ENCODE measurements at places on chromosomes 4 and X.

GRCh38 chrX:18448416-18448815, 23.0 kb downstream of the CDKL5 start:
- DNase-seq: no peak

- DNase-seq: no peak
Measured at GRCh38 chr4:24973404-24973746, 57.4 kb downstream of the LGI2 start.

- no peak for DNase-seq
Measured at GRCh38 chr4:53037892-53038291, 175.8 kb downstream of the RASL11B start.

GRCh38 chr4:148922497-148922896, 480.3 kb upstream of the NR3C2 start:
- no peak for DNase-seq

DNA sequence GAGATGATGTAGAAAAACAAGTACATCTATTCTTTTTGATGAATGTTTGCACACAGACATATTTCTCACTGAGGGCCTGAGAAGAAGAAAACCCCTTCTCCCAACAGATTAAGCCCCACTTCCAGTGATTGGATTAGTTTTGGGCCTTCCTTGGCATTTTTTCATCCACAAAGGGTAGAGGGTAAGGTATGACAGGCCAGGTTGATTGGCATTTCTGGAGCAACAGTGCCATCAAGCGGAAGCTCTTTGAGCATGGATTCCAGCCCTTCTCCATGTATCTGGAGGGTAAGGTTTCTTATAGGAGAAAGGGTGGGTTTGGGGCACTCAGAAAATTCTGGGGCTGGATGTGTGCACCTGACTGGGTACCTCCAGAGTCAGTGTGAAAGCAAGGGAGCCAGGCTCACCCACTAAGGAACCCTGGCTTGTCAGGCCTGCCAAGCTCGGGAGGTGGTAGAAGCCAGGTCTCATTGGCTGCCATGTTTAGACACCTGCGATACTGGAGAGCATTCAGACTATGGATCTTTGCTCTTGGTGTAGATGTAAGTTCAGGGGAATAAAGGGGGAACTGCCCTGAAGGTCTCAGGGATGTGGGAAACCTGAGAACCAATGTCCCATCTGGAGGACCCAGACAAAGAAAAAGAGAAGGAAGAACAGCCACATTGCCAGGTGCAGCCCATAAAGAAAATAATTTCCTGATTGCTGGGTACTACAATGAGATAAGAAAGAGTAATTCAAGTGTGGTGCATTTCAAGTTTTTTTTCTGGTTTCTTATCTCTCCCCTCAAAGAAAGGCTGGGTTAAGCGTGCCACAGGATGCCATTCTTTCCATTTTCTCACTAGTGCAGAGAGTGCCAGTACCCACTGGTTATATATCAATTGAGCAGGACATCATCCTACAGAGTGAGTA, 222.3 kb upstream of the AGTR2 start:
- no peak for DNase-seq

DNA sequence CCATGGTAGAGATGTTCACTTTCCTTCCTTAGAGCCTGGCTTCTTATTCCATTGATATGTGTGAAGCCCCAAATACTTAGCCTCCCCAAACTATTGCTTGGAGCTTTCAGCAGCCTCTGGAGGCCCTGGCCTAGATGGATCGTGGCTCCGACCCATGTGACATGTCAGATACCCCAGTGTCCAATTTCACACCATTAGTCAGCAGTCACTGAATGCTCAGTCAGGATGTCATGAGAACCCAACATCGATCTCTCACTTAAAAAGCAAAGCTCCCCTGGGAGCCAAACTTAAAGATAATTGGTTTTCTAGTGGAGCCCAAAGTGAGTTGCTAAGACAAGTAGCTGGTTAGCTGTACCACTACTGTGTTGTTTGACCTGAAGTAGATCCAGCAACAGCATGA, 41.6 kb upstream of the IGSF1 start:
- DNase-seq: no peak

DNA sequence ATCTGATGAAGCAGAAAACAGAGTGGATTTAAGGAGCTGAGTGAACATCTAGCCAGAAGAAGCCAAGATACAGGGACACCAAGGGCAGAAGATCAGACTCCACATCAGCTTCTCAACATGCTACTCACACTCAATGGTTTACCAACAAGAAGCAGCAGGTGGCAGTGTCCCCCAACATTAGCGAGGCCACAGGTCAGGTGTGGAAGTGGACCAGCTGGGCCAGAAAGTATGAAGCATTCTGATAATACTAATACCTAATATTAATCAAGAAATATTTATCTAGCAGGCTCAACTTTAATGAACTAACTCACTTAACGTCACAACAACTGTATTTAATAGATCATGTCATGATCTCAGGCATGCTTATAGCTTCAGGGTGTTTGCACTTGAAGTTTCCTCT, 73.4 kb upstream of the TTC29 start:
- peak; percentile 12 for DNase-seq

GRCh38 chr4:173821876-173822275, 291.8 kb upstream of the HAND2 start:
- no peak for DNase-seq

DNA sequence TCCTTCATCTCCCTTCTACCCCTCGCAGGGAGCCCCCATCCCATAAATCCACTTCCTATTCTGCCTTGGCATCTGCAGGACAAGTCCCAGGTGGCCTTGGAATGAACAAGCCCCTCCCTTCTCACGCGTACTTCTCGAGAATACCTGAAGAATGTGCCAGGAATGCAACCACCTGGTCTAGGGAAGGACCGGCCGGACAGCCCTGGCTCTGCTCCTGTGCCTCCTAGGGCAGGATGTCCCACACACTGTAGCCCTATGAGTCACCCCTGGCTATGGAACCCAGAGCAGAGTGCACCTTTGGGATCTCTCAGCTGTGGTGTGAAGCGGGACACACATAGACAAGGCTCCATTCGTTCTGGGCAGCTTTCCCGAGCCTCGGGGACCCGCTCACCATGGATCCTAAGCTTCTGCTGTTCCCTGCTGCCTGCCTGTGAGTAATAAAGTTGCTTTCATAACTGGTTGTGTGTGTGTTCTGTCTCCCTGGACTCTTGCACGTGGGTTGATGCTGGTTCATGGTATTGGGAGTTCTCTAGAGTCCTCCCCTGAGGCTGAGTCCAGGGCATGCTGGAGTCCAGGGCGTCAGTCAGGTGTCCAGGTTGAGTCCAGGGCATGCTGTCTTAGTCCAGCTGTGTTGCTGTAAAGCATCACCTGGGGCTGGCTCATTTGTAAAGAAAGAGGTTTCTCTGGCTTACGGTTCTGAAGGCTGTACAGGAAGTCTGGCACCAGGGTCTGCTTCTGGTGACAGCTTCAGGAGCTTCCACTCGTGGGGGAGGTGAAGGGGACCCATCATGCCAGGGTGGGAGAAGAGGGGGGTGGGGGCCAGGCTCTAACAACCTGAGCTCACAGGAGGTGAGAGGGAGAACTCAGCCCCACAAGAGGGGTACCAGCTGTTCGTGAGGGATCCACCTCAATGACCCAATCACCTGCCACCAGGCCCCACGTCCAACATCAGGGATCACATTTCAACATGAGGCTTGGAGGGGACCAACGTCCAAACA, 7.4 kb upstream of the PDE6B start:
- no peak for DNase-seq

- no peak for DNase-seq
Measured at GRCh38 chrX:71917621-71918343, 7.1 kb downstream of the NHSL2 start.

- no peak for DNase-seq
Measured at GRCh38 chr4:17957688-17958087, 63.9 kb downstream of the LCORL start.

DNA sequence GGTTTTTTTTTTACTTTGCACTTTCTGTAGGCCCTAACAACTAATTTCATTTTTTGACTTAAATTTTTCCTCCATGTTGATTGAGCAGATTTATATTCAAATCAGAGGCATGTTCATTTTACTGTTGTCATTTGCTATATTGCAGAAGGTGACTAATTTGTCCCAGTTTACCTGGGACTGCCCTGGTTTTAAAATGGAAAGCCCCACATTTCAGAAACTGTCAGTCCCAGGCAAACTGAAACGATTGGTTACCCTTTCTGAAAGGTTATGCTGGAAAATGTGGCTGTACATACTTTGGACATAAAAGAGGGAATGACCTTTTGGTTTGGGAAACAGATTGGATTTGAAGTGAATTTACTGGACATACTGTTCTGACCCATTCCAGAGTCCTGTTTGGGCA, 160.0 kb downstream of the SPCS3 start:
- DNase-seq: no peak

DNA sequence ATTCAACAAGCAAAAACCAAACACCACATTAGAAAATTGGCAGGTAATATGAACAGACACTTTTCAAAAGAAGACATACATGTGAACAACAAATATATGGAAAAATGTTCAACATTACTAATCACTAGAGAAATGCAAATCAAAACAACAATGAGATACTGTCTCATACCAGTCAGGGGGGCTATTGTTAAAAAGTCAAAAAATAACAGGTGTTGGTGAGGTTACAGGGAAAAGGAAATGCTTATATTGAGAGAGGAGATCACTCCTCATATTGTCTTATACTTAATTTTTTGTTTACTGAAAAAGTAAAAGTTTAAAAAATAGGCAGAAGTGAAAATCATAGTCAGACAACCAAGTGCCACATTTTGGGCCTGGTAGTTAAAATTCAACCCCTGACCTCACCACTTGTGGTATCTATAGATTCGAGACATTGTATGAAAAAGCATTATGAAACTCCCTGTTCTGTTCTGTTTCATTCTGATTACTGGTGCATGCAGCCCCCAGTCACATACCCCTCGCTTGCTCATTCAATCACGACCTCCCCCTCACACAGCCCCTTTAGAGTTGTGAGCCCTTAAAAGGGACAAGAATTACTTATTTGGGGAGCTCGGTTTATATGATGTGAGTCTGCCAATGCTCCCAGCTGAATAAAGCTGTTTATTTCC, 153.7 kb upstream of the FGF16 start:
- DNase-seq: no peak

DNA sequence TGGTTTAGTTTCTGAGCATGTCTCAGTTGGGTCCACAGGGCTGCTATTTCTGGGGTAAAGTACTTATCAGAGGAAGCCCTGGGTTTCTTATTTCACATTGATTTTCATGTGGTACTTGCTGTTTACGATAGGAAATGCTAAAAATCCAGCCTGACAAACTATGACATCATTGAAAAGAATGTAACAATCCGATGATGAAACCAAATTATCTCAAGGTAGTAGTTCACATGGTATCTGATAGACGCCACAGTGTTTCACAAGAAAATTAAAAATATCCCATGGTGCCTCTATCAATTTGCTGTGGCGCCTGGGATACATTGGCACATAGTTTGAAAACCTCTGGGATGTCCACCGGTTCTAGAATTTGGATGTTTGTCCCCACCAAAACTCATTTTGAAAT, 418.9 kb upstream of the RPS6KA3 start:
- DNase-seq: no peak

GRCh38 chr4:73692254-73692653, 48.1 kb upstream of the CXCL8 start:
- no peak for DNase-seq

GRCh38 chr4:145865274-145865941, 73.2 kb downstream of the ZNF827 start:
- DNase-seq: no peak

GRCh38 chr4:48420144-48420543, 63.0 kb upstream of the SLC10A4 start:
- no peak for DNase-seq

GRCh38 chr4:17283832-17284231, 228.1 kb downstream of the QDPR start:
- no peak for DNase-seq

GRCh38 chrX:47859686-47860085, 23.0 kb downstream of the ZNF81 start:
- DNase-seq: no peak

DNA sequence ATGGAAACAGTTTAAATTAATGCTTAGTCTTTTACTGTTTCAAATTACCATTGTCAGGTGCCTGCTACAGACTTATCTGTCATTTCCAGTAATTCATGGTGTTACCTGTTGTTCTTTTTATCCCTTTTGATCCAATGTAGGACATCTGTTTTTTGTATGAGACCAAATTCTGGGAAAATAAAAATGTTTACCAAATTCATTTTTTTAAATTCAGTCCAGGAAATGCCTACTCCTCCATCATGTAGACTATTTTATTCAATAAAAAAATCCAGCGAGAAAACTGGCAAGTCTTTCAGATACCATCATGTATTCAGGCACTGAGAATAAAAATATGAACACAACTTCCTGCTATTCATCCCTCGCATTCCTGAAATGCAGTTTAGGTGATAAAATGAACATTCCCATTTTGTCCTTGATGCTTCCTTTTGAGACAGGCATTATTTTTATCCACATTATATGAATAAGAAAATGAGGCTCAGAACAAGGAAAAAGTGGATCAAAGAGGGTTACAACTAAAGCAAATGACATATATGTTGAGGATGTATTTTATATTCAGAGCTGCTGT, 584.2 kb downstream of the SPRY1 start:
- DNase-seq: no peak

- DNase-seq: no peak
Measured at GRCh38 chr4:24914460-24914859, 1.6 kb upstream of the CCDC149 start.

GRCh38 chr4:47053485-47053884, 22.1 kb downstream of the GABRB1 start:
- DNase-seq: no peak

DNA sequence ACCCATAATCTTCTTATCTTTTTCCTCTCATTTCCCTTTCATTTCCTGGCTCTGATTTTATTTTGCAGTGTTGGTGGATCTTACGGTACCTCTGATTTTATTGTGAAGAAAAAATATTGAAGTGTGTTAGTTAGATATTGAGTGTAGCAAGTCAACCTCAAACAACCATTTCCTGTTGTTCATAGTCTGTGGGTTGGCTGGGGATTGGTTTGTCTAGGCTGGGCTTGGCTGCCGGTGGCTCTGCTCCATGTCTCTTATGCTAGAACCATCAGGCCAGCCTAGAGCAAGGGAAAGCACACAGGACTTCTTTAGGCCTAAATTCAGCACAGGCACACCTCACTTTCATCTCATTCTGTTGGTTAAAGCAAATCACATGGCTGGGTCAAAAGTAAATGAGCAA, 383.1 kb upstream of the LCORL start:
- no peak for DNase-seq

- no peak for DNase-seq
Measured at GRCh38 chr4:99395595-99396364, 39.4 kb downstream of the ADH7 start.

- no peak for DNase-seq
Measured at GRCh38 chr4:40789771-40790170, 40.0 kb downstream of the NSUN7 start.

DNA sequence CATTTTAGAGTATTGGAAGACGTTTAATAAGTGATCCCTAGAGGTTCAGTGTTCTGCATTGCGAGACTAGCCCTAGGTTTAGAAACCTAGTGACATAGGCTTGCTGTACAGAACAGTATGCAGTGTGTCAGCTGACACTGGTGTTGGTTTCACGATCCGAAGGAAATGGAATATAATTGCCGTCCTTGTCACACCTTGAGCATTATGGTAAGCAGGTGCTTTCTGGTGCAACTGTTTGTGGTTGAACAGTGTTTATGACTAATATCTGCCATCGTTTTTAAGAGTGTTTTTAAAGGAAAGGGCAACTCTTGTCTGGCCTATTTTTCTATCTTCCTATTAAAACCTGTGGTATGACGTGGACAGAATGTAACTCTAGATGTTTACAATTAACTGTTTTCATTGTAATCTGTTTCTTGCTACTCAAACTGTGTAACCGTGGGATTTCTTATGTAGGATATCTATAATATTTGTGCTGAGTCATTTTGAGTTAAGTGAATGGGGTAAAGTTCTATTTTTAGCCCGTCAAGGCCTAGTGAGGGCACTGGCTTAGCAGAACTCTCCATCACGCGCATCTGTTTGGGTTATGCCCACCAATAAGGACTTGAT, 53.8 kb upstream of the TBC1D14 start:
- no peak for DNase-seq
